CD4-positive, alpha-beta T cell treated with Interleukin-17A for 1 hour (primary cell): ENCODE measurements at places on chromosomes 1 and 21.

- no peak for DNase-seq
These were observed 14.3 kb upstream of the EDN2 start for GRCh38 chr1:41498804-41499203.

- no peak for DNase-seq
These were observed 1684.4 kb upstream of the B3GALT2 start for GRCh38 chr1:194870860-194871259.

DNA sequence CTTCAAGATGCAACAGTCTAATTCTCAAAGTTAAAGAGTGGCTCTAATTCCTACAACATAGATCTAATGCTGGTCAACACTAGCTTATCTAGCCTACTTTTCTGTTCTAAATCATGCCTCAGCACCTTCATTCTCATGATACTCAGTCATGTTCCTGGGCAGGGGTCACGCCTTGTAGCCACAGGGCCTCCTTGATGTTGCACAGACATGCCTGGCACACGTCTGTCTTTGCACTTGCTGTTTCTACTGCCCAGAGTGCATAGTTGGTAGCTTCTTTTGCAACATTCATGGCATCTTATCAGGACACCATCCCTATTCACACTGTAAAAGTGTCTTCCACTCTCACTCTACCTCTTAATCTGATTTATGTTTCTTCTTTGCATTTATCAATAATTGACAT is 76.6 kb downstream of the TBX15 start:
- no peak for DNase-seq

- peak; percentile 60 for DNase-seq
These were observed at the start of gene HEYL for GRCh38 chr1:39639305-39640130. Gene HEYL (minus strand): TSS chr1:39639643. CDS start chr1:39639625, 18 bp downstream.

DNA sequence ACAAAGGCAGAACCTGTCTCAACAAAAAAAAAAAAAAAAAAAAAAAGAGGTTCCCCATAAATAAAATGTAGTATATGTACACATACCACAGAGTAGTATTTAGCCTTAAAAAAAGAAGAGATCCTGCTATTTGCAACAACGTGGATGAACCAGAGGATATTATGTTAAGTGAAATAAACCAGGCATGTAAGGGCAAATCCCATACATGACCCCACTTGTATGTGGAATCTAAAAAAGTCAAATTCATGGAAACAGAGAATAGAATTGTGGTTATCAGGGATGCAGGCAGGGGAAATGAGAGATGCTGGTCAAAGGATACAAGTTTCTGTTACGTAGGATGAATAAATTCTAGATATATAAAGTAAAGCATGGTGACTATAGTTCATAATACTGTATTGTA is 16.7 kb downstream of the SLC44A3 start:
- no peak for DNase-seq

- peak; percentile 73 for DNase-seq
These were observed 43.4 kb upstream of the MRPS6 start for GRCh38 chr21:34029743-34030528.

DNA sequence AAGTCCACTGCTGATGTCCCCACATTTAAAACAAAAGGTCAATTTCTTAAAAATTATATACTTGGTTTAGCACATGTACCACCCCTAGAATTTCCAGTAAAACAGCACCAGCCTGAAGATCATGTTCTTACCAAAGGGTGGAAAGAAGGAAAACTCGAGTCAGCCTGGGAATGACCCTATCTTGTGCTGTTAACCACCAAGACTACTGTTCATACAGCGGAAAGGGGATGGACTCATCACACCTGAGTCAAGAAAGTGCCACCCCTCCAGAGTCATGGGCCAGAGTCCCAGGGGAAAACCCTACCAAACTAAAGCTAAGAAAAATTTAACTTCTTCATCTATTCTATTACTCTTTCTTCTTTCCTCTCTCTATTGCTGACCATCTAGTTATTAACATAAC is 113.6 kb upstream of the PPM1J start:
- DNase-seq = no peak

GRCh38 chr1:226474443-226475141 is 66.7 kb upstream of the PARP1 start:
- no peak for DNase-seq

GRCh38 chr1:181588631-181589030 is 105.3 kb downstream of the CACNA1E start:
- DNase-seq = no peak

DNA sequence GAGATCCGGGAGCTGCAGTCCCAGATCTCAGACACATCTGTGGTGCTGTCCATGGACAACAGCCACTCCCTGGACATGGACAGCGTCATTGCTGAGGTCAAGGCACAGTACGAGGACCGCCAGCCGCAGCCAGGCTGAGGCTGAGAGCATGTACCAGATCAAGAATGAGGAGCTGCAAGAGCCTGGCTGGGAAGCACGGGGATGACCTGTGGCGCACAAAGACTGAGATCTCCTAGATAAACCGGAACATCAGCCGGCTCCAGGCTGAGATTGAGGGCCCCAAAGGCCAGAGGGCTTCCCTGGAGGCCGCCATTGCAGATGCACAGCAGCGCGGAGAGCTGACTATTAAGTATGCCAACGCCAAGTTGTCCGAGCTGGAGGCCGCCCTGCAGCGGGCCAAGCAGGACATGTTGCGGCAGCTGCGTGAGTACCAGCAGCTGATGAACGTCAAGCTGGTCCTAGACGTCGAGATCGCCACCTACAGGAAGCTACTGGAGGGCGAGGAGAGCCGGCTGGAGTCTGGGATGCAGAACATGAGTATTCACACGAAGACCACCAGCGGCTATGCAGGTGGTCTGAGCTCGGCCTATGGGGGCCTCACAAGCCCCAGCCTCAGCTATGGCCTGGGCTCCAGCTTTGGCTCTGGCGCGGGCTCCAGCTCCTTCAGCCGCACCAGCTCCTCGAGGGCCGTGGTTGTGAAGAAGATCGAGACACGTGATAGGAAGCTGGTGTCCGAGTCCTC is 25.5 kb downstream of the ETV3L start:
- DNase-seq = peak; percentile 45

GRCh38 chr1:229657993-229658755 is 32.1 kb downstream of the URB2 start:
- no peak for DNase-seq

DNA sequence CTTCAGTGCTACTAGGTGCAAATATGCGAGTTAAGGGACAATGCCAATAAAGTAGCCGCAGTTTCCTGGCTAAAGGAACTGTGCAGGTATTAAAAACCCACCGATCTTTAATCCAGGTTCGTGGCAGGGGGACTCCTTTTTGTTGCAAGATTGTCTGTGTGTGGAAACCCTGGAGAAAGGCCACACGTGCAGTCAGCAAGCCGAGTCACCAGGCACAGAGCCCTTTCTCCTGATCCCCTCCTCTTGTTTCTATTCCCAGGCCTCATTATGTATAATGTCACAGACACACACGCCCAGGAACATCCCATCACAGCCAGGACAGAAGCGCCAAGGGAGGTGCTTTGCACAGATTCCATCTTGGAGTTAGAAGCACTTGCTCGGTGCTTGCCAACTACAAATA is 528.9 kb downstream of the KIF26B start:
- DNase-seq = no peak

- no peak for DNase-seq
These were observed 19.0 kb downstream of the MAP1LC3C start for GRCh38 chr1:241979926-241980325.

GRCh38 chr1:236063919-236064673 is 794 bp downstream of the NID1 start:
- DNase-seq = no peak

DNA sequence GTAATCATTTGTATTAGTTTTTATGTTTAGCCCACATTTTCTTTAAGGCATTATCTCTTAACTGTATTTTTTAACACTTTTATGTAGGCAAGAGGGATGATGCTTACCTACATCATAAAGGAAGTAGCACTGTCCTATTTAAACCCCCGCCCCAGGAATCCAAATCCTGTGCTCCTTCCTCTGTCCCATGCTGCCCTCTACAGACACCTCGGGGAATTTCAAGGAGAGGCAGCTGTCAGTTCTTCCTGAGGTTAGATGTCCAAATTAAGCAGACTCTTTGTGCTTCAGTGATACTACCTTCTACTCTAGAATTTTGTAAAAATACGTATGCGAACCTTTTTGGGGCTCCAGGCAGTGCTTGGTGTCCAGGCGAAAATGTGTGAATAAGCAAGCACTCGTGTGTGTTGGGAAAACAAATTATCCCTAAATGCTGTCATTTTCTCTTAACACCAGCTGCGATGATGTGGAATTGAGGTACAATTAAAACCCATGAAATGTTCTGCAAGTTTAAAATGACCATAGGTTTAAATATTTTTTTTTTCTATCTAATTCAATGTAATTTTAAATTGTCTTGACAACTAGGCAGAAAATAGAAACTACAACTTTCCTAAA is 19.2 kb downstream of the CRCT1 start:
- peak; percentile 10 for DNase-seq

DNA sequence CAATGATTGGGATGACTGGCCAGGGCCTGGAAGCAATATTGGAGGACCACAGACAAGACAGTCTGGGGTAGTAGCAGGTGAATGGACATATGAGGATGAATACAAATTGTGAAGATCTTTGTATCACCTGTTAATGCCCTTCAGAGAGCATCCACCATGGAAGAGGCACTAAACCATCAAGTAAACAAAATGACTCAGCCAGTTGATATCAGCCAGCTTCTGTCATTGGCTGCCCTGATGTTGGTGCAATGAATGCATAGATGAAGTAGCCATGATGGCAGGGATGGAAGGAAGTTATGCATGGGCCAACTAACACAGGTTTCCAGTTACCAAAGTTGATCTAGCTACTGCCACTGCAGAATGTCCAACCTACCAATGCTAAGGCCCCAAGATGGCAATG is 16.1 kb upstream of the ERI3 start:
- DNase-seq = no peak

- no peak for DNase-seq
These were observed 32.8 kb downstream of the L1TD1 start for GRCh38 chr1:62227496-62227895.

DNA sequence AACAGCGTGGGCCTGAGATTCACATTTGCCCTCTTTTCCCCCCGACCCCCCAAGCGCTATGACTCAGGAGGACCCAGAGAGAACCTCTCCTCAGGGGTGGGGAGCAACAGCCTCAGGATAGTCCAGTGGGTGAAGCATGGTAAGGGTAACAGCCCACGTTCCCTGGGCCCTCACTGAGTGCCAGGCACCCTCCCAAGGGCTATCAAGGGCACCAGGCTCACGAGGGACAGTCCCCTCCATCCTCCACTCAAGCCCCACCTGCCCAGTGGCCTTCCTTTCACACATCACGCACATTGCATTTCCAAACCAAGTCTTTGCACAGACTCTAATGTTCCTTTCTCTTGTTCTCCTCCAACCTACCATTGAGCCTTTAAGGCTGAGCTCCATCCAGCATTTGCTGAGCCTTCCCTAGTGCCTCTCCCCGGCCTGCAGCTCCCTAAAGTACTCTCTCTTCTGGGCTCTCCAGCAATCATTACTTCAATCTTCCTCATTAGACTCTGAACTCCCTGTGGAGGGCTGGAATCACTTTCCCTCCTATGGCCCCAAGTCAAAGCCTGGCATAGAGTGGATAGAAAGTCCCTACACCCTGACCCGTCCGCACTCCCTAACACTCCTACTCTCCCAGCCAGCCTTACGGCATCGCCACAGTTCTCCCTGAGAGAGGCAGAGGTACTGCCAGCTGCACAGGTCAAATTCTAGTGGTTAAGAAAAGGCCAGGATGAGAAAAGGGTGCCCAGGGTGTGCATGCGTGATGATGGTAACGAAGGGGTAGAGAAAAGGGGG is 1.0 kb downstream of the AKR7A2 start:
- DNase-seq = no peak

DNA sequence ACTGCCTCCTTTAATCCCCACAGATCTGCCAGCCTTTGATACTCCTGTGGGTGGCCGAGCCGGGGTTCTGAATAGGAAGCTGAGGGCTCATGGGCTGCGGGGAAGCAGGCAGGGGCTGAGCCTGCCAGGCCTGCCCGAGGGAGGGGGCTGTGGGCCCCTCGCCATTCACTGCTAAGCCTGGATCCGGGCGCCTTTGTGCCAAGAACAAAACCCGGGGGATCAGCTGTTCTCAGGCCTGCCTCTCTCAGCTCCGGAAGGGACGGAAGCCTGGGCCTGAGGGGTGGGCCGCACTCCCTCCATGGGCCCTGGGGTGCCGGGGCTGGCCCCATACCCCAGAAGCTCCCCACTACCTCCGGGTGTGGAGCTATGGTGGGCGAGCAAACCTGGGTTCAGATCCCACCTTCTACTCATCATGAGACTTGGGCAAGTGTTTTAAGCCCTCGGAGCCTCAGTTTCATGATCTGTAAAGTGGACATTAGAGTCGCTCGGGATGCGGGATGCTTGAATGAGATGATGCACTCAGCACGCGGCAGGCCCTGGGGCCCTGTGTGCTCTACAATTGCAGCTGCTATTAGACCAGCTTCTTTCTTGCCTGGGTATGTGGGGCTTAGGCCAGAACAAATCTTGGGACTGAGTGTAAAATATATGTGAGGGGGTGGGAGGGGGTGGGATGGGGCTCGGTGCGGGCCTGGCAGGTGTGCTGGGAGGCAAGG is 19.2 kb upstream of the EPHA2 start:
- no peak for DNase-seq

DNA sequence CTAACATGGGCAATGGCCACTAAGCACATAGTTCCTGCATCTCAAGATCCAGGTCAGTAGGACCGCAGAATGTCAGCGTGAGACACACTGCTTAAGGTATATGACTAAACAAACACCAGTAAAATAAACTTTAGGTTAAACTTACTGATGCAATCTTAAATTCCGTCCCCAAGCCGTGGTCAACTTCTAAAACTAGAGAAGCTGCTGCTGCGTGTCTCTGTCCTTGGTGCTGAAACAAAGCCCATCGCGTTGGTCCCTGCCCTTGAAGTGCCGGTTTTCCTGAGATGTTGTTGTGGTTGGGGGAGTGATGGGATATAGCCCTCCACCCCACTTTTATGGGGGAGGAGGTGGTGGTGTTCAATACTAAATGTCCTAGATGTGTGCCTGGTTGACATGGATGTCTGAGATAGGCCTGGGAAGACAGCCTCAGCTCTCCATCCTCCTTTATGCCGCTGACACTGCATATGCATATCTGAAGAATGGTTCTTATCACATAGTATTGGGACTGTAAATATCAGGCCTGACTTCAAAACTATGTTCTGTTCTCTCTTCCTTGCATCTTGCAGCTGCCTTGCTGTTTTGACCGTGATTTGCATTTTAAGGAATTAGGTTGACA is 72.0 kb upstream of the KCNA3 start:
- peak; percentile 58 for DNase-seq

- DNase-seq = no peak
These were observed 165.9 kb downstream of the KCNT2 start for GRCh38 chr1:196442366-196442765.

DNA sequence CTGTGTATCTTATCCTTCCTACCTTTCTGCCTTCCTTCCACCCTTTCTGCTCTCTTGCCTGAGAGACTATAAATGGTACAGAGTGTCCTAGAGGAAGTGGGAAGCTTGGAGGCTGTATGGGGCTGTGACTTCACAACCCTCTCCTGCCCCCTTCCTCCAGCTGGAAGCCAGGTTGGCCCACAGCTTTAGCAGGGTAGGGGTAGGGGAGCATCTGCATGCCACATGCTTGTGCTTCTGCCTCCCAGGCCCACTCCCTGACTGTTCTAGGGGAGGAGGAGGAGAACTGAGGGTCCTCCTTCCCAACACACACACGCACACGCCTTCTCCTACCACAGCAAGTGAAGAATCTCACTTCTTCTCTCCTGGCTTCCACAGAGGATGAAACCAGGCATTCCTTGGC is 3.9 kb upstream of the SLC27A3 start:
- no peak for DNase-seq

GRCh38 chr1:107963601-107964335 is 1.2 kb downstream of the VAV3 start:
- DNase-seq = peak; percentile 58

GRCh38 chr21:15250384-15250783 is 185.6 kb upstream of the NRIP1 start:
- no peak for DNase-seq

- DNase-seq = no peak
These were observed 314.0 kb downstream of the LMO4 start for GRCh38 chr1:87642581-87643221.
